ENCODE measurements at places on chromosomes 2 and 18.

DNA sequence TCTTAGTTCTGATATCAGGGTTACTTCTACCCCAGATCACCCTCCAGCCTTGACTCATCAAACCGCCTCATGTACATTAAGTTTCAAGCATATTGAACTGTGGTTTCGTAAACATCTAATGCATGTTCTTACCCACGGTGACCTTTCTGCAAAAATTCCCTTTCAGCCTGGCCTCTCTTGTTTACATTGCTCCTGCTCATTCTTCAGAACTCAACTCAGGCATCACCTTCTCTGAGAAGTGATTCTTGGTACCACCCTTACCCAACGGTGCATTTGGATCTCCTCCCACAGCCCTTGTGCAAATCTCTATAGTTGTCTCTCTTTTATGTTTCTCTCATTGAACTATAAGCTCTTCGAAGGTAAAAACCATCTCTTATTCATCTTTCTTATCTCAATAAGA is 503.1 kb upstream of the PKDCC start:
- DNase-seq: no peak

GRCh38 chr18:63648241-63648640 is 4.2 kb upstream of the SERPINB4 start:
- DNase-seq: no peak

GRCh38 chr2:181264441-181264840 is 192.7 kb upstream of the ITGA4 start:
- DNase-seq: no peak

DNA sequence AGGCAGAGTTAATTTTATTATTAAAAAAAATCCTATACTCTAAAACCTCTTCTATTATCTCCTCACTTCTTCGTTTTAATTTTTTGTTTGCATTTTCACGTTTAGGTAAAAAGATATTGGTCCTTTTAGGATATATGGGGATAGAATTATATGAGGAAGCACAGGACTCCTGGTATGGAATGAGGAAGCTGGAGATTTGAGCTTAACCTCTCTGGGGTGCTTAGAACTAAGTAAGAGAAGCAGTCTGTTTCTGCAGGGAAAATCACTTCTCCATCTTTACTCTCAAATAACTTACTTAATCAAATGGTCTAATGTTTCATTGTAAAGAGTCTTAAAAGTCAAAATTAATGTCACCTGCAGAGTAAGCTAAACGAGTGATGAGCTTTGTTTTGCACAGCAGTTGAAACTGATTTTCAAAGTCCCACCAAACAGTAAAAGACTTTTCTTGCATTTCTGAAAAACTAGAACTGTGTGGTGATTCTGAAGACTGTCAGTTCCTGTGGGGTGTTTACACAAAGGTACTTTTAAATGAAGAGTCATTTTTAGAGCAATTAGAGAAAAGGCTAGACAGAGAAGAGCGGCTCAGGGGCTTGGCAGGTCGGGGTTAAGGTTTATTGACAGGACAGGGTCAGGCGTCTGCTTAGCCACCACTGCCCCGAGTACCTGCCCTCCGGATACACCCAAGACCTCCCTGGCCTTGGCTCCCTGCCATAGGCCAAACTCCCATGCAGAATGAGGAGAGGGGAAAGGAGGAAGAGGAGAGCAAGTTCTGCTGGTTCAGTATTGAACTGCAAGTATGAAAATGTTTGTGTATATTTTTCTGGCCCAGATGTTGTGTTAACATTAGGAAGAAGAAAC is 21.6 kb downstream of the METAP1D start:
- DNase-seq: no peak

DNA sequence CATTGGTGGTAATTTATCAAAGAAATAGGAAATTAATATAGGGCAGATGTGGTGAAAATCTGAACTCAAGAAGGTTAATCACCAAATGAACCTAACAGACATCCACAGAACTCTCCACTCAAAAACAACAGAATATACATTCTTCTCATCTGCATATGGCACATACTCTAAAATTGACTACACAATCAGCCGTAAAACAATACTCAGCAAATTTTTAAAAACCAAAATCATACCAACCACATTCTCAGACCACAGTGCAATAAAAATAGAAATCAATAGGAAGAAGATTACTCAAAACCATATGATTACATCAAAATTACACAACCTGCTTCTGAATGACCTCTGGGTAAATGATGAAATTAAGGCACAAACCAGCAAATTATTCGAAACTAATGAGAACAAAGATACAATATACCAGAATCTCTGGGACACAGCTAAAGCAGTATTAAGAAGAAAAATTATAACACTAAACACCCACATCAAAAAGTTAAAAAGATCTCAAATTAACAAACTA is 31.0 kb downstream of the RBM43 start:
- DNase-seq: no peak

GRCh38 chr2:113896791-113897190 is 6.9 kb downstream of the ACTR3 start:
- DNase-seq: no peak

DNA sequence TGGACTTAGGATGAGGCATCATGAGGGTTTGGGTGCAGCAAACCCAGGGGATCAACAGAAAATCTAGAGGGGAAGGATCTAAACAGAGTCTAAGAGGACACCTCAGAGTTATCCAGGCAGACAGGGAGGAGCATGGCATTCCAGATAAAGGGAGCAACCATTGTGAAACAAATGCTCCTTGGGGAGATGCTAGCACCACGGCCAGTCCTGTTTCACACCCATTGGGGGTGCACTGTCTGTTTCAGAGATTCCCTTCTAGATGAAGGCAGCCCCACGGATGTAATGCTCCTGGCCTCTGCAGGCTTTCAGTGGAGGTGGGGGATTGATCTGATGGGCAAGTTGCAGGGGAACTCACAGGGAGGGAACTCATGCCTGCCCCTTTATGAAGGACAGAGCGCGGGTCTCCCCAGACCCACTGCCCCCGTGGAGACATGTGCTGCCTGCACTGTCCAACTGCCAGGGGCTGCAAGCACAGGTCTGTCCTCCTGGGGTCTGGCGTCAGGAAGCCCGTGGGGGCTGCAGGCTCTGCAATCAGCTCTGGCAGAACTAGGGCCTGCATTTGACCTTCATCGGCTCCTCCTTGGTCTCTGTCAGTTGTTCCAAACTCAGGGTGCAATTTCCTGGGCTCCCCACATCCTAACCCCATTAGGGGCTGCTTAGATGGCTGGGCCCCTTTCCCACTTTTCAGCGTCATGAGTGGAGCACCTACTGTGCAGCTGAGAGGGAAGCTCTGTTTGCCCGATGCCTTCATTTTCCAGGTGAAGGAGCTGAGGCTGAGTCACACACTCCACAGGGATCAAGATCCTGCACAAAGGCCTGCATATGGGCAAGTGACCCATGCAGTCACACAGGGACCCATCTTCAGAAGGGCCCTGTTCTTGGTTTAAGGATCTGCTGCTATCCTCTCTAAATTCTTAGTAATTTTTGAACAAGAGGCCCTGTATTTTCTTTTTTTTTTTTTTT is 163.4 kb downstream of the ARL4C start:
- DNase-seq: no peak

- DNase-seq: no peak
These were observed 291.7 kb upstream of the KYNU start for GRCh38 chr2:142585785-142586184.
